ENCODE measurements at places on chromosomes 13 and 19.

DNA sequence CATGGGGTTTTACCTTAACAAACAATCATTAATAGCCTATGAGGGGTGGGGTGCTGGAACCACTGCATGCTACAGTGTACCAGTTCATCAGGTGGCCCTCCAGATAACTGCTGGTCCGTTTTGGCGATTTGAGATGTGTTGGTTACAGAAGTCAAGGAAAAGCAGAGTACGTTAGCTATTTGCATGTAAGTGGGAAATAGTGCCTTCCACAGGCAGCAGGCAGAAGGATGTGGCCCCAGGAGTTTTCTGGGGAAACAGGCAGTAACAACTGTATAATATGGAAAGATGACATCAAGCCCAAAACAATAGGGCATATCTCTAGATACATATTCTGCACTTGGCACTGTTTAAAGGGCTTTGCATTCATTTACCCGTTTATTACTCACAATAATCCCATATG lies 245.7 kb downstream of the COL4A1 start:
- DNase-seq: no peak

DNA sequence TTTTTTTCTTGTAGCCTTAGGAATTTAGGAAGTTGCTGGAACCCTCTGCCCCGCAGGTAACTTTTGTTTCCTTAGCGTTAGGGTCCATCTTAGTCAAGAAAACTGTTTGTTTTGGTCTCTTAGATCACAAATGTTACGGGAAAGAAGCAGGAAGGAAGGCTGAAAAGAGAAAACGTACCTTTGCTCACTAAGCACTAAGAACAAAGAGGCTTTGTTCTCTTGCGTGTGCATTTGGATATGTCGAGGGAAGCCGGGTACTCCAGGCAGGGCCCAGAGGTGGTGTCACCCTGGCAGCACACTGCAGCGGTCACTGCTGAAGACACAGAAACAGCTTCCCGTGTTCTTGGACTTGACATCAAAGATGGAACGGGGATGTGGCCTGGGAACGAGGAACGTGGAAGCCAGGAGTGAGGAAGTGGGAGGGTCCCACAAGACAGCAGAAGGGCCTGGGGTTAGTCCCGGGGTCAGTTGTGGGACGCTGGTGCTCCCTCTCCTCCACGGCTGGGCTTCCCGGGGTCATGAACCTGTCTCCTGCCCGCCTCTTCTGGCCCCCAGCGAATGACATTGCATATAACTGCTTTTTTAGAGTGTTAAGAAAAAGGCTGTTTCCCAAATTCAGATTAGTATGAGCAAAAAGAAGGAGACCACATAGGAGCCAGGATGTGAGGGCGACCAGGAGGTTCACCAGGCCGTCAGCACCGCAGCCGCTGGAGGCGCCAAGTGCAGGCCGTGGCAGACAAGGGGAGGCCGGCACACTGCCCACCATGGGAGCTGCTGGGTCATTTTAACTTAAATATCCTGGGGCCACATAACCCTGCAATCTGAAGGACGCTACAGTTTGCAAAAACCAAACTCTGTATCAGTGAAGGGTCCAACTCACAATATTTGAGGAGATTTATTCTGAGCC lies 31.6 kb downstream of the ATP11A start:
- no peak for DNase-seq

GRCh38 chr19:23410155-23410554 lies 14.9 kb upstream of the ZNF91 start:
- no peak for DNase-seq

DNA sequence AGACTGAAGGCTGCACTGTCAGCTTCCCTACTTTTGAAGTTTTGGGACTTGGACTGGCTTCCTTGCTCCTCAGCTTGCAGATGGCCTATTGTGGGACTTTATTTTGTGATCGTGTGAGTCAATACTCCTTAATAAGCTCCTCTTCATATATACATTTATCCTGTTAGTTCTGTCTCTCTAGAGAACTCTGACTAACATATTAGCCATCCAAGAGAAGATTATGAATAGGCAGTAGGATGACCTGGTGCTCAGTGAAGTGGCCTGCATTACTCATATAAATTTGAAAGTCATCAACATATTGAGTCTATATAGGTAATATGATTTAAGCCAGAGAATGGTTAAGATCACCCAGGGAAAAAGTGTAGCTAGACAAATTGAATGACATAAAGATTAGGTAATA lies 136.3 kb upstream of the UFM1 start:
- DNase-seq: no peak

GRCh38 chr13:74193391-74193790 lies 59.2 kb upstream of the KLF12 start:
- no peak for DNase-seq

GRCh38 chr13:21672287-21672680 lies 1.4 kb downstream of the FGF9 start:
- DNase-seq: no peak

DNA sequence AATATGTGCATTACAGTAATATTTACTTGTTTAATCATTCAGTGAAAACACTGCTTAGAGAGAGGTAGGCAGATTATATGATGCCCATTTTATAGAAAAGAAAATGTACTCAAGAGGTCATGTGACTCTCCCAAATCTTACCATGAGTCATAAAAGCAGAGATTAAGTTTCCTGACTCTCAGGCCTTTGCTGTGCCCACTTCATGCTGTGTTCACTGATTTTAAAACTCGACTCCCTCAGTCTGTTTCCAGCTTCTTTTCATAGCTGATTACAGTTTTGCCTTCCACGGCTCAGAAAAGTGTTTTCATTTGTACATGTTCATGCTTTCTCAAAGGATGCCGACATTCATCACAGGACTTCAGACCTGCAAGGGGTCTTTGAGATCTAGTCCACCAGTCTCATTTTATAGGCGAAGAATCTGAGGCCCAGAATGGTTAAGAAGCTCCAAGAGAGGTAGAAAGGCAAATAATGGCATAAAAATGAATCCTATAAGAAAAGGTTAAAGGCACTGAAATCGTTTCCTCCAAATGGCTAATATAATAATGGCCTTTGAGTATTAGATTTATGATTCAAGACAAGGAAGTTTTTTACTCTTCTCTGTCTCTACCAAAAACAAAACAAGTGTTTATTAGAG lies 9.0 kb upstream of the IPO5 start:
- no peak for DNase-seq

DNA sequence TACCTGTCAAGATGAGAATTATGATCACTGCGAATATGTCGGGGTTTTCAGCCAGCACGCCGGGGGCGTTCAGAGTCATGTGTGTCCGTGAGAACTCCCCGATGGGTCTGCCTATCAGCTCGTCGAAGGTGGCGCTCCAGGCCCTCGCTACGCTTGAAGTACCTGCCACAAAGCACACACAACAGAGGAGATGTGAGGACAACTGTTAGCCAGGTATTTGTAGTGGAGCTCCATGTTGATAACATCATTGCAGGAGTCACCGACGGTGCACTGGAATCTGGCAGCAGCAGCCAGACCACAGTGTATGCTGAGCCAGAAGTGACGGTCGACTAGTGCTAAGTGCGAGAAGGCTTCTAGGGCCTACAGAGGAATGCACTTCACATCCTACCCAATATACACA lies 62.7 kb downstream of the SLC7A1 start:
- DNase-seq: no peak

DNA sequence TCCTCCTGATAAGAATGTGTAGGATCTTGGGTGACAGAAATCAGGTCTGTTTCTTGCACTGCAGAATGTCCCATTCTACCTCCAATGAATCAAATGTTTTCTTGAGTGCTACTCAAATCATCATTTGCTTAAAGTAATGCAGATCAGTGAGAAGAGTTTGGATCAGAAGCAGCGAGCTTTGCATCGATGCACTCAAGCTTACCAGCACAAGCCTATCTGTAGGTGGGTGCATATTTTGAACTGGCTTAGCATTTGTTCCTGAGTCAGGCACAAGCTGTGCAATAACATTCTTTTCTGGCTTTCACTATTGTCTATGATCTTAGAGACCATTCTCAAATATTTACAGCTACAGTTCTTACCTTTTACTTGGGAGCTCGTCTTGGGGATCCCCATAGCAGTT lies 109.5 kb downstream of the UBL3 start:
- no peak for DNase-seq
